Activated CD4-positive, CD25-positive, alpha-beta regulatory T cell (primary cell): ENCODE measurements at places on chromosomes 12 and 14.

DNA sequence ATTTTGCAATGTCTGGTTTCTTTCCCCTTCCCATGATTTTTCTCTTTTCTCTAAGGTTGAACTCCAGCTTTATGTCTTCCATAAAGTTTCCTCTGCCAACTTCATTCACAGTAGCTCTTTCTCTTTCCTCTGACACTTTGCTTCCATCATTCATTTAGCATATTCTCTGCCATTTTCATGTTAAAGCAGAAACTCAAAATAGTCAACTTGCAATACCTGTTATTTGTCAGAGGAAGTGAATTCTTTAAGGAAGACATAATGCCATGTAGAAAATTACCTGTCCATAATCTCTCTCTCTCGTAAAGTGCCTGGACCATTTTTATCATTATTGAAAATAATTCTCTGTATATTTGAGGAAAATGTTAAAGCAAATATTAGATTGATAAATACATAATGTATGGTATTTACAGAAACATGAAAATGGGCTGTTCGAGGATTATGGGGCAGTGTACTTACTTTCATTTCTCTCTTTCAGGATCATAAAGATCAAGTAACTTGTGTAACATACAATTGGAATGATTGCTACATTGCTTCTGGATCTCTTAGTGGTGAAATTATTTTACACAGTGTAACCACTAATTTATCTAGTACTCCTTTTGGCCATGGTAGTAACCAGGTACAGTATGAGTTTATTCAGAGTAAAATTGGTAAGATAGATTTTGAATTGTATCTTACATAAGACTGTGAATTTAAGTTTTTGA lies 12.6 kb downstream of the NEDD1 start:
- no peak for DNase-seq

DNA sequence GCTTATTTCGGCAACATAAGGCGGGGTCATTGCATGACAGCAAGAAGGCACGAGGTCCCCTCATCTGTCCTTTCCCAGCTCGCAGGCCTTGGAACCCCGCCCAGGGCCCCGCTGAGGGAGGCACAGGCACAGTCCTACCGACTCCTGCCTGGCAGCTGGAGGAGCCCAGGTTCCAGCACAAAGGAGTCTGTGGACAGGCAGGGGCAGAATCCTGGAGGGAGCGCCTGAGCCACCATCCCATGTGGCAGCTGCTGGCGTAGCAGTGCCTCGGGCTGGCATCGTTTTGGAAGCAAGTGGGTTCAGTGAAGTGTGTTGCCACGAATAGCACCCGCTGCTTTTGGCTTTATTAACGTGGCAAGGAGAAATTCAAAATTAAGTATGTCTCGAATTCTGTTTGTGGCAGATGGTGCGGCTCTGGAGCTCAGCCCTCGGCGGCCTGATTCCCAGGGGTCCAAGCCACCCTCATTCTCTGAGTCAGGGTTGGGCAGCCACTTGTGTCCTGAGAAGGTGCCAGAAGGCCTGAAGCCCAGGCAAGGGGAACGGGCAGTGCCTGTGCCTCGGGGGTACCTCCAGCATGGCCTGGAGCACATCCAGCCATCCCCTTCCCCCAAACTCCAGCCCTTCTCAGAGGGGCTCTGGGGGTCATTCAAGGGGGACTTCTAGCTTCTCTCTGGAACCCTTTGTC lies 35.9 kb downstream of the SLC8B1 start:
- DNase-seq = no peak

GRCh38 chr12:50745861-50746260 lies 18.0 kb upstream of the ATF1 start:
- DNase-seq = no peak

GRCh38 chr12:4287325-4288211 lies 14.0 kb downstream of the CCND2 start:
- DNase-seq = no peak

GRCh38 chr12:115872919-115873357 lies 404.6 kb downstream of the MED13L start:
- DNase-seq = no peak

DNA sequence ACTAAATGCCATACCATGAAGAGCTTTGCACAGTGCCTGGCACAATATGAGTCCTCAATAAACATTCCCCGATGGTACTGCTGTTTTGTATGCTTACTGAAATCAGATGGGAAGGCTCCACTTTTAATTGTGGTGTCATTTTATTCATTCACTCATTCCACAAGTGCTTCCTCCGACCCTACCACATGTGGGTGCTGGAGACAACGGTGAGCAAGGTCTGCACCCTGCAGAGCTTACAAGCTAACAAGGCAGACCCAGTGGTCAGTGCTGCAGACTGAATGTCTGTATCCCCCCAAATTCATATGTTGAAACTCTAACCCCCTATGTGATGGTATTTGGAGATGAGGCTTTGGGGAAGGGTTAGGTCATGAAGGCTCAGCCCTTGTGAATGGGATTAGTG lies 48.3 kb downstream of the RFX4 start:
- DNase-seq = no peak
